ENCODE measurements at places on chromosomes 6 and 20.

DNA sequence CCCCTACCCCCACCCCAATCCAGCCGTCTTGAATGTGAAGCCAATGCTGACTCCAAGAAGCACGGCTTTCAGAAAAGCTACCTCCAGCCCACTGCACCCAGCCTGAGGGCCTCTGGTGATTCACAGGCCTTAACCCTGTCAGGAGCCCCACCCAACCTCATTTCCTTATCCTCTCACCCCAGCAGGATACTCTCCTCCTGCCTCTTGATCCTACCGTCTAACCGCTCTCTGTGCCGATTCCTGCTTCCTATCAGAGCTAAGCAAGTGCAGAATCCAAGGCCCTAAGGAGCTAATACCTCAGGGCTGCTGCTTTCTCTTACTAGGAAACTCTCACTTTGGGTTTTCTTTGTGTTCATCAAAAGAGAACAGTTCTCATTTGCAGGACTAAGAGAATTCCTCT, 47.2 kb downstream of the TRERF1 start:
- DNase-seq, result peak; percentile 88

- no peak for DNase-seq
These were observed 210.5 kb downstream of the FARS2 start for GRCh38 chr6:5471637-5472398.

DNA sequence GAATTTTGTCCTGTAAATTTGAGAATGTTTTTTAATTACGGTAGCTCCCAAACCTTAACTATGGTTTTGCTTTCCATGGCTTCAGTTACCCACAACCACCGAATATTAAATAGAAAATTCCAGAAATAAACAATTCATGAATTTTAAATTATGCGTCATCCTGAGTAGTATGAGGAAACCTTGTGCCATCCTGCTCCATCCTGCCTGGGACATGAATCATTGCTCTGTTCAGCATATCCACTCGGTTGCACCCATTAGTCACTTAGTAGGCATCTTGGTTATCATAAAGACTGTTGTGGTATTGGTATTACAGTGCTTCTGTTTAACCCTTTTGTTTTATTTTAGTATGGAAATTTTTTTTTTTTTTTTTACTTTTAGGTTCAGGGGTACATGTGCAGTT, 39.7 kb downstream of the KCNS1 start:
- DNase-seq, result peak; percentile 80

GRCh38 chr20:14412065-14412681, 74.8 kb upstream of the FLRT3 start:
- DNase-seq, result peak; percentile 12

DNA sequence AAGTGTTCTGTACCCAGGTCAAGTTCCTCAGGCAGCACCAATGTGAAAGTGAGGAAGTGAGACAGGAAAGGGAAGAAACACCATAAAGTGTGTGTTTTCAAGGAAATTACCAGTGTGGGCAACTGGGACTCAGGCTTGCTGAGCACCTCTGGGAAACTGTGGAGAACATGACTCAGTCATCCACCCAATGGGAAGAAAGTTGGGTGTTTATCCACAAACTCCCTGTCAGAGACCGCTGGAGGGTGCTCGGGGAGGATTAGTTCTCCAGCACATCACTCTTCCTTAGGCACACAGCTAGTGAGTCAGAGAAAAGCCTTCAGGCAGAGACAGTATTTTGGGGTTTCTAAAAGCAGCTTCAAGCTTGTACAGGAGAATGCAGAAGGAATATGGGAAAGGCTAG, 93.6 kb downstream of the PCSK2 start:
- no peak for DNase-seq

DNA sequence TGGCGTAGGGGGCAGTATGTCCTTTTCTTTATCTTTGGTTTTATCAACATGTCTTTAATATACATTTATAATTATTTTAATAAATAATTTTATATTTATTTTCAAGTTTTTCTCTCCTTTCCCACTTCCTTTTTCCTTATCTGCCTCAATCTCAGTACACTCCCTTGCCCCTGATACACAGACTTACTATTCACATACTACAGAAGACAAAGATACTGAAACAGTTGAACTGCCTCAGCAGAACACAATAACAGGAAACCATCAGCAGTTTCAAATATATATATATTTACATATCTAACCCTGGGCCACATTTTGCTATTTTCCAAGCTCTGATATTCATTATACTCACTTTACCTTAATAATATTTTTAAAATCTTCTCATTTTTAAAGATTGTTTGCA, 19.8 kb downstream of the IBTK start:
- no peak for DNase-seq

GRCh38 chr6:44487002-44487401, 99.5 kb downstream of the CDC5L start:
- no peak for DNase-seq

GRCh38 chr20:50265245-50265946, 74.8 kb downstream of the CEBPB start:
- DNase-seq, result no peak

- DNase-seq, result no peak
These were observed 175.4 kb upstream of the PREP start for GRCh38 chr6:105578179-105578707.

GRCh38 chr6:143191361-143191760, 130.7 kb downstream of the AIG1 start:
- DNase-seq, result no peak

GRCh38 chr6:170174124-170174770, 116.6 kb downstream of the DLL1 start:
- no peak for DNase-seq
